ENCODE measurements at places on chromosomes 5 and 9.
A peak's percentile ranks its signal among the peaks of the same experiment; 100 is the strongest.

GRCh38 chr5:179833056-179833708, 12.5 kb downstream of the SQSTM1 start:
- no peak for DNase-seq

DNA sequence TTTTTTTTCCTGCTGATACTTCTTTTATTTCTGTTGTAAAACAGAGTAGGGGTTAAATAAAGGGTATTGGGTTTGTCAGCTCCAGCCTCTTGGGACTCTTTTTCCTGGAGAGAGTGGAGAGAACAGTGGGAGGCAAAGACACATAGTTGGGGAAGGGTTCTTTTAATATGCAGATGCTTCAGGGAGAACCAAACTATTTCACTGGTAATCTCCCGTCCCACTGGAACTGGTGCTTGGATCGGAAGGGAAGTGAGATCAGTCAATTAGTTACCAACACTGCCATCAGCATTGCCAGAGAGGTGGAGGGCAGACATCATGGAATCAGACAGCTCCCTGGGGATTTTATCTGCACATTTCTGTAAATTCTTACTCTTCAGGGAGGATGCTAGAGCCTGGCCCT, 47.6 kb upstream of the ELOVL7 start:
- no peak for DNase-seq

DNA sequence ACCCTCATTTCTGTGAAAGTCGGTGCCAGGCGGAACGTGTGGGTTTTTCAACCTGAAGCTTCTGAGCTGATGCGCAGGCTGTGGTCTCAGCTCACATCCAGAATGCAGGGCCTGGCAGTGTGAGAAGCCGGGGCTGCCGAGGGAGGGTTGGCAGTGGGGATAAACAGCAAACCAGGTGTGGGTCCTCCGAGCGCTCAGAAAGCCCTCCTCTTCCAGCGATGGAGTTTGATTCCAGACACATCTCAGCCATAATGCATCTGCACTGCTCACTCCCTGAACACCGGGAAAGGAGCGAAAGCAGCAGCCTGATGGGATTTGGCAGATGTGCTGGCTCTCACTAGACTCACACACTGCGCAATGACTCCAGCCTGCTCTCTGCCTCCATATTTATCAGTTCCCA, 280.1 kb downstream of the HSPA4 start:
- DNase-seq = no peak

GRCh38 chr5:40291338-40291737, 388.4 kb upstream of the PTGER4 start:
- no peak for DNase-seq

DNA sequence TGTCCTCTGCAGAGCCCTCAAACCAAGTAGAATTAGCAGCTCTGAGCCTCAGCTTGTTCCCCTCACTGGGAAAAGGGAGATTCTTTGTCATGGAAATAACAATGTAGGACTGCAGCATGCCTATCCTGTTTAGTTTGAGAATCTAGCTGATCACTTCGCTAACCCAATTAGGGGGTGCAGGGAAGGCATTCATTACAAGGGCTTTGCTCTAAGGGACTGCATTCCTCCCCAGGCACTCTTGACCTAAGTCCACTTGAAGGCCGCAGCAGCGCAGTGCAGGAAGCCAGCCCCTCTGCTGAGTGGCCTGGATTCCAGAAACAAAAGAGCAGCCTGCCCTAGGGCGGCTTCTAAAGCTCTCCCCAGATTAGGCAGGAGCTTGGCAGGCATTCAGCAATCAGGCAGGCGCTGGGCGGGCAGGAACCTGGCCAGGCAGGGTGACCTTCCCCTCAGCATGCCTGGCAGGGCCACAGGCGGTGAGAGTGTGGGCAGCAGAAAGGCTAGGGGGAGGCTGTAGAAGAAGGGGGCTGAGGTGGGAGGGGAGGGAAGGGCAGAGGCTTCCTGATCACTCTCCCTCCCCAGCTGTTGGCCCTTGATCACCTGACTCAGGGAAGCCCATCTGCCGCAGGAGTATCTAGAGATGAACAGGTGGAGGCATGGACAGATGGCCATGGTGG, 24.8 kb downstream of the CCNJL start:
- no peak for DNase-seq

DNA sequence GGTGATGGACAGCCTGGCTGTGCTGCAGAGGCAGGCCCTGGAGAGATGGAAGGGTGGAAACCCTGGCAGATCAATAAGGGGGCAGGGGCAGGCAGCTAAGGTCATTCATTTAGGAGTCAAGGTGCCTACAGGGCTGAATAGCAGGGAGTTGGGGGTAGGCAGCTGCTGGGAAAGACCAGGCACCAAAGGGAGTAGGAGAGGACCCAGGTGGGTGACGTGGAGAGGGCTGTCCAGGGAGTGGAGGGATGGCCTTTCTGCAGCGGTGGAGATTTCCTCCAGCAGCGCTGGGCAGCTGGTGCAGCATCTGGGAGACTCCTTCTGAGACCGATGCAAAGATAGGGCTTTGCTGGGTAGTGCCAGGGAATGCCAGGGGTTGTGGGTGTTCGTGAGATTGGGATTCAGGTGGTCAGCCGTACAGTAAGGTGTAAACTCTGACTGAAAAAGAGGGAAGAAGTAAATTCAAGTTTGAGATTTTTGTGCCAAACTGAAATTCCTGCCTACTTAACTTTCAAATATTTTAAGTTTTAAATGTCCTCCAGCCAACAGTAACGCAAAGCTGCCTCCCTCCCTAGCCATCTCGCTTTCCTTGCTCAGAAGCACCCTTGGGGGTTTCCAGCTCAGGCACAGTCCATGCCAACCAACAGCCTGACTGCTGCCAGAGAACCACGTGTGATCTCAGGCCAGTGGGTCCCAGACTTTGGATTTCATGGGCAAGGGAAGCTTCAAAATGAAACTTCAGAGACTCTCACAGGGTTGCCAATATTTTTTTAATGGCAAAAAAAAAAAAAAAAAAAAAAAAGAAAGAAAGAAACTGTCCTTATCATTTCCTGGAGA, 18.6 kb upstream of the ANGPTL2 start:
- no peak for DNase-seq

- DNase-seq = no peak
These were observed 11.2 kb downstream of the DNAJB5 start for GRCh38 chr9:35000535-35001284.

DNA sequence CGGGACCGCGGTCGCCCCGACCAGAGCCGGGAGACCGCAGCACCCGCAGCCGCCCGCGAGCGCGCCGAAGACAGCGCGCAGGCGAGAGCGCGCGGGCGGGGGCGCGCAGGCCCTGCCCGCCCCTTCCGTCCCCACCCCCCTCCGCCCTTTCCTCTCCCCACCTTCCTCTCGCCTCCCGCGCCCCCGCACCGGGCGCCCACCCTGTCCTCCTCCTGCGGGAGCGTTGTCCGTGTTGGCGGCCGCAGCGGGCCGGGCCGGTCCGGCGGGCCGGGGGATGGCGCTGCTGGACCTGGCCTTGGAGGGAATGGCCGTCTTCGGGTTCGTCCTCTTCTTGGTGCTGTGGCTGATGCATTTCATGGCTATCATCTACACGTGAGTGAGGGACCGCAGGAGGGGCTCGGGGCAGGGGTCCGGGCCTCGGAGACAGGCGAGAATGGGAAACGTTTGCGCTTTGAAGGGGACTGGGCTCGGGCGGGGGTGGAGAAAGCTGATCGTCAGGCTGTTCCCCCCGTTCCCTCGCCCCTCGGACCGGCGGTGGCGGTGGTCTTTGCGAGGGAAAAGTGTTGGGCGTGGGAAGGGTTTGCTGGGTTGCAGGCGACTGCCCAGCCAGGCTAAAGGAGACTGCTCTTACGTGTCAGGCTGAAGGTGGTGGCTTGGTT, 457 bp downstream of the UGCG start:
- peak; percentile 26 for DNase-seq

DNA sequence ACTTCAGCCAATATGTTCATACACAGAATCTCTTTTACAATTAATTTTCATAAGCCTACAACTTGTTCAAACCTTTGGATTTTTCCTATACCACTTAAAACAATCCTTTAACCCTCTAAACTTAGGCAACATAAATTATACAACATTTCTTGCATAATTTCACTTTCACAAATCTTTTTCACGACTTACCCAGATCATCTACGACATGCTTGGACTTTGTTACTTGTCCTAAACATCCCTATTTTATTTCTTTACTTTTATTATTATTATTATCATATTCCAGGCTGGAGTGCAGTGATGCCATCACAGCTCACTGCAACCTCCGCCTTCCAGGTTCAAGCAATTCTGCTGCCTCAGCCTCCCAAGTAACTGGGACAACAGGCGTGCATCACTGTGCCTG, 68.0 kb downstream of the CACNA1B start:
- no peak for DNase-seq

DNA sequence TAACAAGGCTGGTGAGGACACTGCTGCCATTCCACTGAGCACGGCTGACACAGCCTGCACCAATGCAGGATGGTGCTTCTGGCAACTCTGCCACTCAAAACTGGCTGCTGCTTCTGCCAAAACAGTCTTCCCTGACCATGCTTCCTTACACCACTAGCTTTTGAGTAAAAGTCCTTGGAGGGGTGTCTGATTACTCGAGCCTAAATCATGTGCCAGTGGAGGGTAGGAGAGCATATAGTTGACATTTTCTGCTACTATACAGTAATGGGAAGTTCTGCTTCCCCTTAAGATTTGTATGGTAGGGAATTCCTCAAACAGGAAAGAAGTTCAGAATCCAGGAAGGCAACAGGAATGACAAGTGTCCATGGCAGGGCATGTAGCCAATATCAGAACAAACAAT, 12.2 kb upstream of the PJA2 start:
- peak; percentile 66 for DNase-seq

DNA sequence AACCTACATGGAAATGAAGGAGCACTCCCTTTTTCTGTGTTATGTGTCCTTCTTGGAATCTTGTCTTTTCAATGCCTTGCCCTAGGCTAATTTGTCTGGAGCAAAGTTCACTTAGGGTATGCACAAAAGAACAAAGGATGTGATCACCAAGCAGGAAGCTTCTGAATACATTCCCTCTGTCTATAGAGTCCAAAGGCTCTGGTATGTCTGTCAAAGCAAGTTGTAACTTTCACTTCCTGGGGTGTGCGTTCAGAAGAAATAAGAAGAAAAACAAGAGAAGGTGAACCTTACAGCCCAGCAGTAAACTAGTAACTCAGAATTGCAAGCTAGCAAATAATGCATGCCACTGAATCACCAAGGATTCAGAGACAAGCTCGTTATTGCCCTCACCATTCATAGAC, 31.7 kb upstream of the CDH6 start:
- DNase-seq = no peak

- DNase-seq = peak; percentile 83
These were observed 60.5 kb downstream of the PTCD2 start for GRCh38 chr5:72380492-72381274.

DNA sequence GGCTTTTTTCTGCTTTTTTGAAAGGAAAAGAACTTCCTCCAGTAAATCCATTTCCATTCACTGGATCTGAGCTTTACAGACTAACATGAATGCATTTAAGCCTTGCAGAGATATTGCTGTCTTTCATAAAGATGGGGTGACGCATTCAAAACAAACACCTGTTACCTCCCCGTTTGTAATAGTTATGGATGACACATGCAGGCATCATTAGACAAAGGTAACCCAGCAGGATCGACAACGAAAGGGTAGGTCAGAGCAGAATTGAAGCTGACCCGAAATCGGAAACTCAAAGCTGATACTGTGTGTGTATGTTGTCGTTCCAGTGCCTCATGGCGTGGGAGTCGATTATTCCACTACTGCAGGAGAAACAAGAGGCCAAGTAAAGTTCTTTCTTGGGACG, 22.2 kb downstream of the SLC46A2 start:
- DNase-seq = no peak

GRCh38 chr5:50808406-50808805, 142.0 kb downstream of the PARP8 start:
- DNase-seq = no peak

- no peak for DNase-seq
These were observed 18.0 kb upstream of the CXCL14 start for GRCh38 chr5:135596788-135597187.

- no peak for DNase-seq
These were observed 20.8 kb downstream of the CNTFR start for GRCh38 chr9:34568774-34569173.

DNA sequence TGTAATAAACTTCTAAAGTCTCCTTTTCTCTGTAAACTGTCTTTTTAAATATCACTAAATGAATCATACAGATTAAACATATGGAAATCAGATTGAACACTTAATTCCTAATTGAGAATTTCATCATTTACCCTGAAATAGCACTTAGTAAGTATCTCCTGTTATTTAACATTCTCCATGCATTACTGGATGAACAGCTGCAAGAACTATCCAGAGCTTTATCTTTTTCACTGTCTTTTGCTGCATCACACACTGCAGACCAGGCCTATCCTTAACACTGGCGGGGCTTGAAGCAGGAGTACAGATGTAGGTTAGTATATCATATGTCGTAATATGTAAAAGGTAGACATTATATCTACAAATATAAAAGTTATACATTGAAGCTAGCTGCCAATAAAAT, 108.7 kb upstream of the EFNA5 start:
- no peak for DNase-seq

DNA sequence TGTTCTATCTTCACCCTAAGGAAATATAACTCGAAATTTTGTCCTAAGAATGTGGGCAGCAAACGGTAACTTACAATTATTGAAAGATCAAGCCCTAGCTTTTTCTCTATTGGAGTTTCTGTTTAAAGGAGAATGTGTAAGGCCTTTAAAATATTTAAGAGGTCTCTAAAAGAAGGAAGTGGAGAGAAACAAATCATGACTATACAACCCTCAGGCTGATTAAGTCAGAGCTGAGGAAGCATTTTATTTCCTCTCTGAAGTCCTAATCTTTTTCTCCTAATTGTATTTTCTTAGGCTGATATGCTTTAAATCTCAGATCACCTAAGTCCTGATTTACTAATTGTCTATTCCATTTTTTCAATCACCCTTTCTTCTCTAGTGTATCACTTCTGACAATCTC, 1708.8 kb upstream of the C9orf72 start:
- DNase-seq = peak; percentile 61

DNA sequence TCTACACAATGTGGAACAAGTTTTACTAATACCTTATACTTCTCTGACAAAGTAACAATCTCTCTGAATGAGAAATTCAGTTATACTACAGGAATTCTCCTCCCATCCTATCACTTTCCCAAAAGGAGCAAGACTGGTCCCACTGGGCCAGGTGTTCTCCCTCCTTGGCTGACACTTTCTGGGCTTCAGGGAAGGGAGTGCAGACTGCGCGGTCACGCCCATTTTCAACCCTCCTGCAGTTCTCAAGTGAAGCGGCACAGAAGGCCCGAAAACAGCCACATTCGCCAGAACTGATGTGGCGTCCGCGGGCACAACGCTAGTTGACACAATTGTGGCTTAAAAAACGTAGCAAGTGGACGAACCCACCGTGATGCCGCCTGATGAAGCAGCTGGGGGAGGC, 603 bp downstream of the SAXO1 start:
- no peak for DNase-seq

DNA sequence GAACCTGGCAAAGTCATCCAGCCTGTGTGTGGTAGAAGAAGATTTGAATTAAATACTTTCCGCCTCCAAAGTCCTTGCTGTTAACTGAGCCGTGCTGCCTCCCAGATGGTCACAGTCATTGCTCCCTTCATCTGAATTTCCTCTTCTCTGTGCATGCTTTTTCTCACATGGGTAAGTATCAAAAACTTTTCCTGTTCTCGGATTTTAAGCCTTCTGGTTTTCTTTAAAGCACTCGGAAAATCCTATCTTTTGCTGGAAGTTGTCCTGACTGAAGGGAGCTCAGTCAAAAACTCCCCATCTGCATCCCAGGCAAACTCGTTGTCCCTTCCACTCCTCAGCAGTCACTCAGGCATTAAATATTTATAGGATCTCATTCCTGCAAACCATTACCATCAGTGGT, 290.0 kb upstream of the PIK3R1 start:
- no peak for DNase-seq

- DNase-seq = peak; percentile 91
These were observed 79.3 kb downstream of the SLC28A3 start for GRCh38 chr9:84261070-84261746.
